ENCODE measurements at places on chromosomes 5 and 9.

GRCh38 chr9:21919377-21920362 lies 74.5 kb downstream of the CDKN2A start:
- DNase-seq = peak; percentile 76

DNA sequence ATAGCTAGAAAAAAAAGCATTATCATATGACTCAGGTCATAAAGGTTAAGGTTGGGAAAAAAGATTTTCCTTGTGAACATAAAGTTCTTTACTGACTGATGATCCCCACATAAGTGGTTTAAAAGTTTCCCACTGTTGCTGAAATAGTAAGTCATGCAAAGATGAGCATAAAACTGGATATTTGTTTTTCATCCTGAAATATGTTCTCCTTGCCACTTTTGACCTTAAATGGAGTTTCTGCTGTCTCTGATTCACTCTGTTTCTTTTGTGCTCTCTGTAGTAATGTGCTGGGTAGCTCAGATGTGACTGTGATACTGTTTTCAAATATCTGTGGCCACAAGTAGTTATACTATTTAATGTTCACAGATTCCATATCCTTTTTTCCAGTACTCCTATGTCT lies 162.5 kb upstream of the GAS1 start:
- DNase-seq = no peak

- no peak for DNase-seq
Measured at GRCh38 chr5:73853091-73853490, 227.1 kb downstream of the ARHGEF28 start.

DNA sequence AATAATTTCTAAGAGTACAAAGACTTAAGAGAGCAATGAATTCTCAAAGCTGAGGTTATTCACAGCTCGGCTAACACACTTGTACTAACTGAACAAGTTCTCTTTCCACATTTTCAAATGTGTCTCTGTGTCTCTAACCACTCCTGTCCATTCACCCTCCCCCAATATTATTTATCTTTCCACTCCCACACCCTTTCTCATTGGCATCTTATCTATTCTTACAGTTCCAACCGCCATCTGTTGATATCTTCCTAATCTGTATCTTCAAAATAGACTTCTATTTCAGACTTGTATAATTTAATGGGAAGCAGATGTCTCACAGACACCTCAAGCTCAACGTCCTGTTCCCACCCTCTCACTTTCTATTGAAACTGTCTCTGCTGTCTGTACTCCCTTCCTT lies 205.9 kb downstream of the ANXA1 start:
- DNase-seq = peak; percentile 1

DNA sequence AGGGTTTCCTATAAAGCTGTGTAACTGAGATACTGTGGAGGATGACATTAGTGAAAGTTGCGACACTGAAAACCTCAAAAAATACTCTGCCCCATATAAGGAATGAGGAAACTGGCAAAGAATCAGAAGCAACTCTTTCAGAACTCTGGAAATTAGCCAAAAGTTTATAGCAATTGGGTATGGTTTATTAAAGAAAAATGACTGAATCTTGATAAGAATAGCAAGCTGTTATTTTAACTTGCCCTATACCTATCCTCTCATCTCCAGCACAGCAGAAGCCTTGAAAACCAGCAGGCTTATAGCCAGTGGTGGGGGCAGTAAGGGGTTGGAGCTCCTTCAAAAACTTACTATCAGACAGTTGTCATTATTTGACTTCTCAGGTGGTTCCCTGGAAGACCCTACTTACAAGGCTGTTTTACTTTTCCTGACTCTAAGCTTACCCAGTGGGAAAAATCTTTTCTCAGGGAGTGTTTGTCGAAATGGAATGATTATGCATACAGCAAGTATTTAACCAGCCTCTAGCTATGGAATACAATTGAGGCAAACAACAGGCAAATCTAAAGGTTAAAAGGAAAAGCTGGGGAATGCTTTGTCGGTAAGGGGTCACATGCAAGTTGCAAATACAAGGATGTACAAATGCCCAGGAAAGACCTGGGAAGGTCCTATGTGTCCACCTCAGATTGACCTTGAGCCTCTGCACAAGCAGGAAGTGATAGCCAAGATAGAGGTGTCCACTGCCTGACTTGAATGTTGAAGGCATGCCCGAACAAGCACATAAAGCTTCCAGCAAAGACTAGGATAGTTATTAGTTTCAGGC lies 21.0 kb upstream of the FAM151B start:
- DNase-seq = no peak

DNA sequence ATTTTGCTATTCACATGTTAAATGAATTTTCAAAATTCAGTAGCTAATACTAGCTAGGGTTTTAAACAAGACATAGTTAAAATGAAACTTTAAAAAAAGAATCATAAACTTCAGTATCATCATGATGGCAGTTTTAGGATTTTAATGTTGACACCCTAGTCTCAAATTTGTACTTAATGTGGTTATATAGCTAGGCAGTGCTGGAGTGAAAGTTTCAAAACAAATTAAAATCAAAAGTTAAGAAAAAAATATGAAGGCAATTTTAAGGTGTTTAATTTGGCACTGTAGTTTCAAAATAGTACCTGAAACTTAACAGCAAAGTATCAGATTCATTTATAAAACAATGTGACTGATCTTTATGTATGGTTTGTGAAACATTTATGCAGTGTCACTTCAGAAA lies 19.3 kb upstream of the CDKN2B start:
- no peak for DNase-seq

DNA sequence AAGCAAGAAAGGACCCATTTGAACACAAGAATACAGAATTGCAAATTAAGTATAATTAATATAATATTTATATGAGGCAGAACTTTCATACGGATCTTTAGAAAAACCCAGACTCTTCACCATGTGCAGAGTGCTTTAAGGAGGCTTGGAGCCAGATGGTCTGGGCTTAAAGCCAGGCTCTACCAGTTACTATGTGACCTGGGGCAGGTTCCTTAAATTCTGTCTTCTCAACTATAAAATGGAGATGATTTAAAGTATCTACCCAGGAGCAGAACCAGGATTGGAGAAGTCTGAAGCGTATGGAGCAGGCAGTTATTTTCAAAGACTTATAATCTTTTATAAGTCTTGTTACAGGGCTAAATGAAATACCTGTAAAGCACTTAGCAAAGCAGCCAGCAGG lies 202.1 kb downstream of the TSSK1B start:
- no peak for DNase-seq
